GM13976 (cell line): ENCODE measurements at places on chromosomes 4 and X.

DNA sequence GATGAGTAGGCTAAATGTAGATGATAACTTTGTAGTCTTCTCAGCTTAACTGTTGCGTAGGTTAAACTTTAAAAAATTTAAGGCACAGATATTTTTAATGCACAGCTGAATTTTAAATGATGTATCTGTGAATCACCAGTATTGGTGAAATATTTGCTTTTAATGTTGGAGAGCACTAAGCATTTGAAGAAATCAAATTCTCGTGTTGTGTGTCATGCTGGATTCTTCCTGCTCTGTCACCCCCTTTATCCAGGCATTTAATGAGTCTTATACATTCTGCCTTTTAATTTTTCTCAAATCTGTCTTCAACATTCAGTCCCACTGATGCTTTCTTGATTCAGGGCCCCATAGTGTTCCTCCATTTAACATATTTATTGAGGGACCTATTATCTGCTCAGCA, 76.7 kb downstream of the SLC4A4 start:
- no peak for DNase-seq

DNA sequence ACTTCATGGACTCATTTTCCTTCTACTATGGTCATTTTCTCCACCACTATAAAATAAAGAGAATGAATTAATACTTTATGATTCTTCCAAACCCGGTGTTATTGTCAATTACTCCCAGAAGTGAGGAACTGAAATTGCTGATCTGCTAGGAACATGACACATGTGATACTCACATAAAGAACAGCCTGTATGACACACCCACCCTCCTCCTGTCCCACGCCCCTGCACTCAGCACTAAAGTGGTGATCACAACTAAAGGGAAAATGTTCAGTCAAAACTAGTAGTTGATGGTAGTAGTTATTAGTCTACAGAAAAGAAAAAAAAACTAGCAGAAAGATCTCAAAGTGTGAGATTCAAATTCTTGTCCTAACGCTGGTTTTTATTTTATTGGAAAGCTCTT, 1508.3 kb downstream of the RAPGEF2 start:
- no peak for DNase-seq

- DNase-seq, result no peak
Measured at GRCh38 chr4:56684320-56685050, 3.4 kb upstream of the HOPX start.

GRCh38 chr4:99436976-99437722, 2.0 kb upstream of the ADH7 start:
- DNase-seq, result no peak

DNA sequence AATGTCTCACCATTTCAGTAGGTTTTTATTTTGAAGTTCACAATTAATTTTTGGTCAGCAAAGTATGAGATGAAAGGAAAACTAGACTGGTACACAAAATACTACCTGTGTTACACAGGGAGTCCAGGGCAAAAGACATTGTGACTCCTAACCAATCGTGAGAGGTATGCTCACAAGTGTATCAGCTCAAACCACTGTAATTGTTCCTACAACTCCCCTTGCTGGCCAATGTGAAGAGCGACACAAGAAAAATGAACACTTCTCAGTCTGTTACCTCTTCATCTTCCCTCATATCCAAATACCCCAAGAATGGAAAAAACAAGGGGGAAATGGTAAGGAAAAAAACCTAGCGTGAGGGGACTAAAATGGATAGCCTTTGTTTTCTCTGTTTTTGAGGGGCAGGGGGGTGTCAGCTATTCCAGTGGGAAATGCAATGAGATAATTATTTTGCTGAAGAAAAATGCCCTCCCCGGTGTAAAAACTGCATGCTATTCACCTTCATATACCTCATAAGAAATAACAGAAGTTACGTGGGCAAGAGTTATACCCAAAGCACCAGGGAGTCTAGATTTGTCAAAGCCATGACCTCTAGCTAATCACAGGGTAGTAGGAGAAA, 30.6 kb upstream of the NSUN7 start:
- peak; percentile 58 for DNase-seq

DNA sequence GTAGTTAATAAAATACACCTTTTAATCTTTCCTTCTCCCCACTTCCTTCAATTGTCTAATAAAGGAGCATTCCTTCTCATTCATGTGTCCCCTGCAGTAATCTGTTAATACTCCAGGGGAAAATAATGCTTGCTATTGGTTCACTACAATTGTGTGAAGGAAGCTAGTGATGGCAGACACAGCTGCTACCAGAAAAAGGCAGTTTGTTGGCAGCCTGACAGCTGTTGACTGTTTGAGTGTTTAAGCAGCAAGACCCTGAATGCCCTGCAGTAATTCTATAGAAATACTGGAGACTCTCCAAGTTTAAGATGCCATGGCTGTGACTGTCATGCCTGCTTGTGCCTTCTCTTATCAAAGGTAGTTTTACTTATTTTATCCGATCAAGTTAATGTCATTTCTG, 359.5 kb downstream of the C4orf33 start:
- DNase-seq, result no peak

DNA sequence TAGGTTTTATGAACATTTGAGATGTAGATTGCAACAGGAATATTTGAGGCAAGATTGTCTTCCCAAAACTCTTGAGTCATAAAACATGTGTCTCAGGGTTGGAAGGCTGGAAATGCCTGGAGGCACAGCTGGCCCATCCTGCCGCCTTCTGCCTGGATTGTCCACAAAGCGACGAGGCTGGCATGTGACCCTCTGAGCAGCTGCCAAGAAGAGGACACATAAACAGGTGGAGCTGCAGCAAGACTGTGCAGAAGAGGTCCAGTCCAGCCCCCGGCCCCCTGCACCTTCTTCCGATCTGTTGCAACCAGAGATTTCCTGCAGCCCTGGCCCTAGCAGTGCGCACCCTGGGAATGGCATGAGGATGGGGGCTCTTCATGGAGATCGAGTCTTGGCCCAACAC, 101.9 kb upstream of the BCOR start:
- no peak for DNase-seq
